ENCODE measurements at places on chromosomes 12 and 14. TPM values are rescaled to one million over a fixed set of nuclear protein-coding genes. Genes with fewer than 3 reads are reported as not detected.

GRCh38 chr14:55430024-55430690 is 10.3 kb downstream of the TBPL2 start:
- DNase-seq, result no peak

The TAS2R14 gene
- 2.4 TPM for total RNA-seq

DNA sequence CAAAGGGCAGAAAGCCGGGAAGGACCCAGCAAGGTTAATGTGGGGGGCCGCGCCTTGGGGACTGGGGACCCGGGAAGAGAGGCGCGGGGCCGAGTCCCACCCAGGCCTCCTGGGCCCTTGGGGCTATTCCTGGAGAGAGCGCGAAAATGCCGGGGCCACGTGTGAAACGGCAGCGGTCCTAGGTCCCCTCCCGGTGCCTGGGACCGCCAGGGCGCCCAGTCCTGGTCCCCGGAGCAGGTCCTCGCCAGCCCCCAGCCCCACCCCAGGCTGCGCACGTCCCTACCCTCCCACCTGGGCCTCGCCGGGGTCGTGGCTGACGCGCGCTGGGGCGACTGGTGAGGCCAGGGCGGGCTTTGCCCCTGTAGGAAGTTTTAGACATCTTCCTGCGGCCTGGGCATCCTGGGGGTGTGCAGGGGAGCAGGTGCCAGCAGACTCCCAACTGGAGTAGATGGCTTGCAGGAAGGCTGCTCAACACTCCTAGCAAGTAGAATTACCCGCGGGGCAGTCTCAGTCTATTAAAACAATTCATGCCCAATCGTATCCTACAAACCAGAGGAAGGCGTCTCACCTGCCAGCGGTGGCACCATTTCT is 708 bp downstream of the FAR2 start:
- DNase-seq, result no peak

The JPH4 gene
- total RNA-seq, result not detected

- DNase-seq, result no peak
These were observed 82.5 kb upstream of the KICS2 start for GRCh38 chr12:64304571-64304970.

GRCh38 chr14:78986989-78987388 is 816.8 kb downstream of the NRXN3 start:
- no peak for DNase-seq

GRCh38 chr14:23428686-23429495 is 6.6 kb downstream of the MYH7 start:
- DNase-seq, result no peak

- no peak for DNase-seq
These were observed 3.2 kb upstream of the PFKM start for GRCh38 chr12:48115957-48116356.

- DNase-seq, result no peak
These were observed 74.1 kb downstream of the MIA2 start for GRCh38 chr14:39307815-39308214.

The ZC2HC1C gene
- total RNA-seq, result 0.55 TPM

GRCh38 chr12:19085090-19085489 is 44.4 kb upstream of the PLEKHA5 start:
- DNase-seq, result no peak

- no peak for DNase-seq
These were observed 32.4 kb downstream of the BLTP3B start for GRCh38 chr12:100110276-100110675.

The GARIN6 gene
- not detected for total RNA-seq

The LMBR1L gene
- total RNA-seq, result 302 TPM

GRCh38 chr14:102316338-102316742 is 3.2 kb upstream of the ZNF839 start:
- no peak for DNase-seq

DNA sequence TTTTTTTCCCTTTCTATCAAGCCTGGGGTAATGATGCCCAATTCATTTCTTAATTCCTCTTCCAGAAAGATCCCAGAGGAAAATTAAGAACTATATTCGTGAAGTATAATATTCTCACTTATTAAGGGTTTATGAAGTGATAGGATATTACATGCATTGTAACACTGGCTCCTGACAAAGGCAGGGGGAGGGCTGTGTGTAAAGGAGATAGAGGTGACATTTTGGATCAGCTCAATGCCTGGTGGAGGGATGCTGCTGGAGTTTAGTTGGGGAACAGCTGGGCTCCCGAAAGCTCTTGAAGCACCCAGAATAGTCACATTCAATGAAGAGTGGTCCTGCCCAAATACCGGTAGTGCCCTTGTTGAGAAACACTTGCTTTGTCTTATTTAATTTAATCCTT is 774 bp downstream of the SERPINA11 start:
- no peak for DNase-seq

- DNase-seq, result no peak
These were observed 51.8 kb downstream of the CHGA start for GRCh38 chr14:92974541-92975345.

The TRHDE gene
- 0.23 TPM for total RNA-seq

DNA sequence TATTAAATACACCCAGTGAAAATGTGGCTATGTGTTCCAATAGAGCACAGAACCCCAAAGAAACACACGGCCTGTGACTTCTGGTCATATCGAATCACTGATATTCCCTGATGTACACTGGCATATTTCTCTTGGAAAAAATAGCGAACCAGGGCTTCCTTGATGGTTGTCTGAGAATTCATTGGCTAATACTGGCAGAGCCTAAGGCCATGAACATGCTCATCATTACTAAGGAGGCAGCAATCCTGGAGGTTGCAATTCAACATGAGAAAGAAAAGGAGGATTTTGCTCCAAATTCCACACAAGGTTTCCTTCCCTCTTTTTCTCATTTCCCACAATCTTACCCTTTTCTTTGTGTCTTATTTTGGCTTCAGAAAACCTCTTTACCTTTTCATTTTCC is 212.9 kb upstream of the HMGA2 start:
- DNase-seq, result no peak

- no peak for DNase-seq
These were observed 70.7 kb downstream of the NOVA1 start for GRCh38 chr14:26527095-26527494.

The IRF9 gene
- 206 TPM for total RNA-seq

DNA sequence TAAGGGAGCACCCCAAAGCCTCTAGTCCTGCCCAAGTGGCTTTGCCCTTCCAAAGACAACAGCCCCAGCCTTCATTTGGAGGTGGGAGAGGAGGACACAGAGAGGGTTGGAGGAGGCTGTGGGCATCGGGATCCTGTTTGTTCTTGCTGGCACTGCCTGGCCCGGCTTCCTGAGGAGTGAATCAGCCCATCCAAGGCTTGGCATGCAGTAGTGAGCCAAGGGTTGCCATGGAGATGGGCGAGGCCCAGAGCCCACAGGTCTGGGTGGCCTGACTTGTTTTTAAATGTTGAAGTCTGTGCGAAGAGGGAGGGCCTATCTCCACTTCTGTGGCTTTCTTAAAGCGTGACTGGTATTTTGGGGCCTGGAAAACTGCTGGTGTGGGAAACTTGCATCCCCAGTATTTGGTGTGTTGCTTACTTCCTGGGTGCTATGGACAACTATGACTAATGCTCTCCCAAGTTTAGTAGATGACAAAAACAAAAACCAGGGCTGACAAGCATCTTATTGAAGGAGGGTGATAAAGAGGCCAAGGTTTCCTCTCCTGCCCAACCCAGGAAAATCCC is 15.8 kb downstream of the CD9 start:
- no peak for DNase-seq

- DNase-seq, result no peak
These were observed 241.0 kb downstream of the ASCL1 start for GRCh38 chr12:103198499-103198898.

- DNase-seq, result no peak
These were observed 31.5 kb downstream of the SPTB start for GRCh38 chr14:64848239-64848638.

DNA sequence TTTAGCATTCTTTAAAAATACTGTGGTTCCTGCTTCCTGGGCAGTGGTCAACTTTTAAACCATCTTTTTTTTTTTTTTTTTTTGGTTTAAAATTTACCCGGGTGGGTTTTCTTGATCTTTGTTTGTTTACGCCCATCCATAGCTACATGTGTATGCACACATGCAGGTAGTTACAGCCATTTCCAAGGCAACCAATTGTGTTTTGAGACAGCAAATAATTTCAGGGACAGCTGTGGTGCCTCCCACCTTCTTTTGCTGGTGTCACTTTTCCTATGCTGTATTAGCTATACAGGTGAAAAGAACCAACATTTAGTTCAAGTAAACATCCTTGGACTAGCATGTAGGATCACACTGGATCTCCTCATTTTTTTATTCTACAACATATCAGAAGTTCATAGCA is 52.0 kb upstream of the PSMA6 start:
- DNase-seq, result no peak

The FGF23 gene
- total RNA-seq, result not detected

- DNase-seq, result no peak
These were observed 12.7 kb downstream of the EPS8 start for GRCh38 chr12:15776532-15776931.

DNA sequence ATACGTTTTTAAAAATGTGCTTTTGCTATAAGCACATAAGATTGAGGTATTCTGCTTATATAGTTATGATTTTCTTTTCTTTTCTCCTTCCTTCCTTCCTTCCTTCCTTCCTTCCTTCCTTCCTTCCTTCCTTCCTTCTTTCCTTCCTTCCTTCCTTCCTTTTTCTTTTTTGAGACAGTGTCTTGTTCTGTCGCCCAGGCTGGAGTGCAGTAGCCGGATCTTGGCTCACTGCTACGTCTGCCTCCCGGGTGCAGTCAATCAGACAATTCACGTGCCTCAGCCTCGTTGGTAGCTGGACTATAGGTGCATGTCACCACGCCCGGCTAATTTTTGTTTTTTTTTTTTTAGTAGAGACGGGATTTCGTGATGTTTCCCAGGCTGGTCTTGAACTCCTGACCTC is 5.8 kb downstream of the CFAP54 start:
- DNase-seq, result no peak

The PGF gene
- total RNA-seq, result 0.29 TPM

The PPP4R4 gene
- 1.3 TPM for total RNA-seq

- DNase-seq, result no peak
These were observed at the start of gene NAV3 for GRCh38 chr12:77830583-77831351. NAV3 (plus strand) TSS chr12:77830894; CDS start chr12:77831462, 568 bp downstream.

GRCh38 chr14:36657399-36658122 is 4.1 kb upstream of the PAX9 start:
- DNase-seq, result no peak

GRCh38 chr12:66694666-66695613 is 16.1 kb upstream of the GRIP1 start:
- DNase-seq, result no peak

DNA sequence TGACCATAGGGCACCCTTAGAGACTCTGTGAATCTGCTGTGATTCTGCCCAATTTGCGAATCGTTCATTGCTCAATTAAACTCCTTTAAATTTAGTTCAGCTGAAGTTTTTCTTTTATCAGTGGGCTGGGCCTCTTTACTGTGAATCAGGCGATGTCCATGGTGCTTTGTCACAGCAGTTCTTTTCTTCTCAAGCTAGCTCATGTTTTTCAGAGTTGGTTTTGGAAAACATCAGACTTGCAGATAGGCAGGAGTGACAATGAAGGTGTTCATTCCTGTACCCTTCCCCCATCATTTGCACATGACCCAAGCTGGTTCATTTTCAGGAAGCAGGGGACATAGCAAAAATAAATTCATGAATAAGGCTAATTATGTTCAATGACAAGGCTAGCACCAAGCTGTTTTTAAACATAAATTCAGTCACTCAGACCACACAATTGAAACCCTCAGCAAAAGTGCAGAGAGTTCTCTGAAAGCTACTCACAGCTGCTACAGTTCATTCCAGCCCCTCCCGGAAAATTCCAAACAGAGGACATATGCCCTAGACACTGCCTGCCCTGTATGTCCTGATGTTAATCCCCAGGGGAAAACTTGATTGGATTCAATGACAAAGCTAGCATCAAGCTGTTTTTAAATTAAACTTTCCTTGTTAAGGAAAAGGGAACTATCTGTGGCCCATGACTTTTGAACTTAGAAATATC is 383.3 kb downstream of the C12orf75 start:
- DNase-seq, result no peak

The TAS2R10 gene
- 1.2 TPM for total RNA-seq

- DNase-seq, result no peak
These were observed 3.3 kb upstream of the P3H3 start for GRCh38 chr12:6824901-6825381.

The CNTN1 gene
- not detected for total RNA-seq

DNA sequence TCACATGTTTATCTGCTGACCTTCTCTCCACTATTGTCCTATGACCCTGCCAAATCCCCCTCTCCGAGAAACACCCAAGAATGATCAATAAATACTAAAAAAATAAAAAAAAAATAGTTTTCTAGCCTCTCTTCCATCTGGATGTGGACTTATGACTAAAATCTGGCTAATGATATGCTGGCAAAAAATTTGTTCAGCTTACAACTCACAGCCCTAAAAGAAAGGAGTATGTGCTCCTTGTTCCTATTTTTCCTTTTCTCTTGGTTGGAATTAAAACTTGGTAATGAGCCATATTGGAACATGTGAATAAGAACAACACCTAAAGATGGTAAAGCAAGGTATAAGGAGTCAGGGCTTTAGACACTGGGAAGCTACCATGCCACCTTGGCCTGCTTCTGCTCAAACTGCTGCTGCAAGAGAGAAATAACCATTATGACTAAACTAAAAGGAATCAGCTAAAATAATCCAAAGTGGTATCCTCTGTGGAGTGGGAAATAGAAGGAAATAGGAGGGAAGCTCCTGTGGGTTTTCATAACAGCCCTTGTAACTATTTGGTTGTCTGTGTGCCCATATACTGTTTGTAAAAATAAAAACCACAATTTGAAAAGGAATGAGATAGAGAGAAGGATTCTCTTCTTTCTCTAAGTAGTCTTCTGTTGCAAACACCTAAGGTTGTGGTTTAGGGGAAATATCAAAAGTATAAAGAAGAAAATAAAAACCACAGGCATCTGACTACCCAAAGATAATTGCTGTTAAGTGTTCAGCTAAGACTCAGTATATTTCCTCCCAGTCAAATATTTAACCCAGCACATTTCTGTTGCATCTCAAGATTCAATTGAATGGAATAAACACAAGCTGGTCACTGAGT is 53.8 kb downstream of the SDR9C7 start:
- no peak for DNase-seq

GRCh38 chr14:74491956-74492775 is 939 bp downstream of the NPC2 start:
- no peak for DNase-seq

GRCh38 chr12:30976206-30976605 is 49.7 kb downstream of the TSPAN11 start:
- no peak for DNase-seq

The DBX2 gene
- not detected for total RNA-seq

The NANOG gene
- 0.59 TPM for total RNA-seq

DNA sequence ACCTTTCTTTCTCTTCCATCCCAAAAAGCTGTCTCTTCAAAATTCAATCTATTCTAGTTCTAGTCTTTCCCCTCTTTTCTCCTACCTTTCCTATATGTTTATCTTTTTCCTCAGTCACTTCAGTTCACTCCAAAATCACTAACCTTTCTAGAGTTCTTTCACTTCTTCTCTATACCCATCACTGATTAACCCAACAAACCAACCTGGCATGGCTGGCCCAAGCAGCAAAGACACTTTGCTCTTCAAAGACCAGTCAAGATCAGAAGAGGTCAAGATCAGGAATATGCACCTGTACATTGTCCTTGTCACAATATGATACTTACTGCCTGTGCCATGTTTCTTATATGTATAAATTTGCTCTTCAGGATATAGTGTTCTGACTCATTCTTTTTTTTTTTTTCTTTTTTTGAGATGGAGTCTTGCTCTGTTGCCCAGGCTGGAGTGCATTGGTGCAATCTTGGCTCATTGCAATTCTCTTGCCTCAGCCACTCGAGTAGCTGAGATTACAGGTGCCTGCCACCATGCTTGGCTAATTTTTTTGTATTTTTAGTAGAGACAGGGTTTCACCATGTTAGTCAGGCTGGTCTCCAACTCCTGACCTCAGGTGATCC is 112.9 kb downstream of the C12orf42 start:
- no peak for DNase-seq

All from T-cell (primary cell).